M059J (cell line): ENCODE measurements at places on chromosomes 11 and 22.

DNA sequence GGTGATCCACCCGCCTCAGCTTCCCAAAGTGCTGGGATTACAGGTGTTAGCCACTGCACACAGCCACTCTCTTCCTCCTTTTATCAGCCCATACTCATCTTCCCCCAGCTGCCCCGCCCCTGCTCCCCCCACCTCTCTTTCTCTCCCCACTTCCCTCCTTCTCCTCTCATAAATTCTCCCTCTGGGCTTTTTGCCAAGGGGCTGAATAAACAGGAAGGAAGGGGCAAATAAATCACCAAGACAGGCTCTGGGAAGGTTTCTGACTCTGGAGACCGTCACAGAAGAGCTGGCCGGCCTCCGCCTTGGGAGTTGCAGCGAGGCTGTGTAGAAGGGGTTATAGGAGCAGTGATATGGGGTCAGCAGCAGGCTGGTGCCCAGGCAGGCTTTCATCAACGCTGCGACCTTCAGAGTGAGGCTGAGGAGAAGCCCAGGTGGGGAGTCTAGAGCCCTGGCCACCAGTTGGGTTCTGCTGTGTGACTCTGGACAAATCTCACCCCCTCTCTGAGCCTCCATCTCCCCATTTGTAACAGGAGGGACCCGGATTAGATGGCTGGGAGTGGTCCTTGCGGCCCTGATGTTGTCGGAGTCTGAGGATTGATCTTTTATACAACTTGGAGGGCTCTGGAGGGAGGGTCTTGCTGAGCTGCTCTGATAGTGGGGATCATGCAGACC, 62.6 kb upstream of the RASD2 start:
- DNase-seq: peak; percentile 96

DNA sequence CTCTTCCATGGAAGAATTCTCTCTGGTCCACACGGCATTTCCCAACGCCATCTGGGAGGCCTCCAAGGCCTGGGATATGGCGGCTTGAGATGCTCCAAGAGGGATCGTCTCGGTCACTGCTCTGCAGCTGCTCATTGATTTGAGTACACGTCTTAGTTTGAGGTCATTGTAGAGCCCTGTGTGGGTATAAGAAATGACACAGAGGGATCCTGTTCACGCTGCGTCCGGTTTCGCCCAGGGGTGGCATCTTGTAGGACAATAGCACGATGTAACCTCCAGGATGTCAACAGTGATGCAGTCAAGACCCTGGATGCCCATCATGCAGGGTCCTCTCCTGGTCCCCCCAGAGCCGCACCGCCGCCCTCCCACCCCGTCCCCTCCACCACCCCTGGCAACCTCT, 564.6 kb downstream of the BRD1 start:
- no peak for DNase-seq

DNA sequence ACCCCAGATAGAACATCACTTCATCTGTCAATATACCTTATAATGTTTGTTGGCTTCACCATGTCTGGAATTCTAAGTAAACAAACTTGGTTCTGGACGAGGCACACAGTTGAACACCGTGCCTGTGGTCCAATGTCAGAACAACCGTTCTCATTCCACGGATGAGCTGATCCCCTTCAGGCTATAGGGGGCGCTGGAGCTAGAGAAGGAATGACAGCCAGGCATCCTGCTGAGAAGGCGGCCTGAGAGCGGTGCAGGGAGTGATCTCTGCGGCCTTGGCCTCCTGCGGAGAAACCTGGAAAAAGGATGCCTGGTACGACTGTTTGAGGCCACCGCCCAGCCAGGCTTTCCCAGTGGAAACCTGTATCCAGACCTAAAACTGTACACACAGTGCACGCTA, 48.7 kb downstream of the FDX1 start:
- no peak for DNase-seq

GRCh38 chr22:28435982-28436381, 243.7 kb downstream of the TTC28 start:
- no peak for DNase-seq

- no peak for DNase-seq
These were observed 351.4 kb upstream of the LUZP2 start for GRCh38 chr11:24145411-24145810.

DNA sequence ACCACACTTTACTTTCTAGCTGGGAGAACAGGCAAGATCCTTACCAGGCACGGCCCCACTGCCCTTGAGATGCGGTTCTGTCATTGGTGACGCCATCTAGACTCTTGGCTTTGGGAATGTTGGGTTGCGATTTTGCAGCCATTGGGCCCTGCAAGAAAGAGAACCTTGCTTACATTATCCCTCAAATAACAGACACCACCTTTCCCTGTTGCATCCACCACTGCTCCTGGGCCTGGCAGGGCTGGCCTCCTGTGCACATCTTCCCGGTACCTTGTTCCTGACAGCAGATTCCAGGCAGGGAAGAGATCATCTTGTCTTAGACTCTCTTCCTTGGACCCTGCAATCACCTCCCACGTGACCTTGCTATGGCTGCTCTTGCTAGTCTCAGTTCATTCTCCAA, 3.4 kb downstream of the DHCR7 start:
- DNase-seq: no peak

- DNase-seq: peak; percentile 60
These were observed 40.0 kb downstream of the TENM4 start for GRCh38 chr11:79400717-79401330.

DNA sequence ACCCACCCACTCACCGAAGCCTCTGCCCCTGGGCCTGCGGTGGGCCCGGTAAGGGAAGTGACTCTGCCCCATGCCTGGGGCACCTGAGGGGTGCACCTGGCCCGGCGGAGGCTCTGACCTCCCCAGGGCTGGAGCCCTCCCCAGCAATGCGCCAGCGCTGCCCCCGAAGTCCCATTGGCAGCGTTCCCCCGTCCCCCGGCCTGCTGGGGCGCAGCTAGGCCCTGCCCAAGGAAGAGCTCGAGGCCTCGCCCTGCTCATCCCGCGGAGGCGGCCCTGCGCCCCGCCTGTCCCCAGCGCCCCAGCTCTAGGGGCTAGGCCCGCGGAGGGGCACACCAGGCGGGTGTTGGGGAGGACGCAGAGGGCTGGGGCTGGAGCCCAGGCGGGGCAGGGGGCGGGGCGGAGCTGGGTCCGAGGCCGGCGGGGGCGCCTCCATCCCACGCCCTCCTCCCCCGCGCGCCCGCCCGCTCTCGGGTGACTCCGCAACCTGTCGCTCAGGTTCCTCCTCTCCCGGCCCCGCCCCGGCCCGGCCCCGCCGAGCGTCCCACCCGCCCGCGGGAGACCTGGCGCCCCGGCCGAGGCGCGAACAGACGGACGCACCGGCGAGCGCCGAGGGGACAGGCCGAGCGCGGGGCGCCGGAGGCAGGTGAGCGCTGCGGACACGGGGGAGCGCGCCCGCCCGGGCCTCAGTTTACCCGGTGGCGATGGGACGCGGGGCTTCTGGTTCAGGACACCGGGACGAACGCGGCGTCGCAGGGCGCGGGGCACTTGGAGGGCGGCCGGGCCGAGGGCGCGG, at the start of gene EPS8L2:
Gene EPS8L2, plus strand, starts transcription at position 586 of the 793 bp plus-strand sequence. CDS start 3,177 bp downstream, outside the sequence.
- no peak for DNase-seq

GRCh38 chr11:117417856-117418255, 90.2 kb downstream of the CEP164 start:
- DNase-seq: no peak

- DNase-seq: no peak
These were observed 614.6 kb downstream of the TBC1D22A start for GRCh38 chr22:47376901-47377505.

GRCh38 chr11:79026803-79027445, 413.9 kb downstream of the TENM4 start:
- DNase-seq: peak; percentile 78
